ENCODE measurements at places on chromosomes 5 and 9.

GRCh38 chr9:129607027-129607387 is 13.9 kb downstream of the C9orf50 start:
- no peak for DNase-seq

- no peak for DNase-seq
These were observed 265.3 kb downstream of the FSTL4 start for GRCh38 chr5:133347039-133347438.

- no peak for DNase-seq
These were observed 117.4 kb downstream of the KLHL3 start for GRCh38 chr5:137618476-137618875.

GRCh38 chr5:162193012-162193411 is 125.4 kb downstream of the GABRG2 start:
- no peak for DNase-seq

DNA sequence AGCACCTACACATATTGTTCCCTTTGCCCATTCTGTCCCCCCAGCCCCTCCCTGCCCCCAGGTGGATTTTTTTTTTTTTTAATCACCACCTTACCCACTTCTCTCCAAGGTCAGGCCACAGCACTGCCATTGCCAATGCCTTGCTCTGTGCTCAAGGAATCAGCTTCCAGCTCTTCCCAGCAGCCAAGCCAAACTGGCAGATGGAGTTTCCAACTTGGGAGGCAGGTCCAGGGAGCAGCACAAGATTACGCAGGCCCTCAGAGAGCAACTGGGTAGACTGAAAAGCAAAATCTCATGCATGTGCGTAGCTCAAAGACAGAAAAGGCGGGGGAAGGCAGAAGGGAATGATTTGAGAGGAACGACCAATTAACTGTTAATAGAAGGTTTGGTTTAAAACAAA is 15.1 kb downstream of the GRHPR start:
- no peak for DNase-seq

DNA sequence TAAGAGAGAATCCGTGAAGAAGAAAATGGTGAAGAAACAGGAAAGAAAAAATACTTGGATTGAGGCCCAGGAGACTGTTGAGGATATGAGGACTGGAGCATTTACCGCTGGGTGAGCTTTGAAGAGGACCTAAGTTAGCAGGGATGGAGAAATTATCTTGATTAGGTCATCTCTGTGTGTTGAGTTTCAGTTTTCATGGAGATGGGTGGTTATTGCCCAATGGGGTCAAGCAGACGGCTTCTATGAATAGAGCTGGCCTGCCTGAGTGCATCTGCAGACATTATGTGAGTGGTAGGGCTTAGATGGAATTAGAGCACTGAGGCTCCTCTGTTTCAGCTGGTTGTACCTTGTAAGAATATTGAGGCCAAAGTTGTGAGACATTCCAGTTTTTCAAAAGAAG is 245.4 kb upstream of the FBXL7 start:
- no peak for DNase-seq

DNA sequence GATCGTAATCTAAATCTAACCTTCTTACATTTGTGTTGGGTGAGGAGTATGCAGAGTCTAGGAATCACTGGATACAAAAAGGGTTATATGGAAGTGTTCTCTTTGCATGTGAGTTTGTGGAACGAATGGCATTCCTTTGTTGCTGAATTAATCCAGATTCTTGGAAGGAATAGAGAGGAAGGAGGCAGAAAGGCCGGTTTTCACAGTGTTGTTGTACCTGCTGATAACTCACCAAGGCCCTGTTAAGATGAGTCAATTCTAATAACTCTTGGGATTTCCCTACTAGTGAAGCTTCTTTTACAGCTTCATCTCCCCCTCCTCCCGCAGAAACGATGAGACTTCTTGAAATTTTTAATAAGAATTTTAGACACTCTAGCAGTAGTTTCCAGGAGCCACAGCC is 84.0 kb downstream of the ZSWIM6 start:
- no peak for DNase-seq

Data from NCI-H1417 treated with DMSO at 0.1 percent for 48 hours (cell line).